Breast epithelium (tissue), 4 donors: ENCODE measurements at places on chromosomes 2 and 18. TPM values are rescaled to one million over a fixed set of nuclear protein-coding genes. Genes with fewer than 3 reads are reported as not detected.

The DSC1 gene
- total RNA-seq = not detected

The CXCR2 gene
- not detected for total RNA-seq

The BCL2 gene
- 82.5 TPM for total RNA-seq

The COL5A2 gene
- 30.8 TPM for total RNA-seq

The AQP12A gene
- total RNA-seq = not detected

The DIPK1C gene
- 0.16 TPM for total RNA-seq

The TUBA3E gene
- total RNA-seq = not detected

The DCC gene
- total RNA-seq = 1.6 TPM

DNA sequence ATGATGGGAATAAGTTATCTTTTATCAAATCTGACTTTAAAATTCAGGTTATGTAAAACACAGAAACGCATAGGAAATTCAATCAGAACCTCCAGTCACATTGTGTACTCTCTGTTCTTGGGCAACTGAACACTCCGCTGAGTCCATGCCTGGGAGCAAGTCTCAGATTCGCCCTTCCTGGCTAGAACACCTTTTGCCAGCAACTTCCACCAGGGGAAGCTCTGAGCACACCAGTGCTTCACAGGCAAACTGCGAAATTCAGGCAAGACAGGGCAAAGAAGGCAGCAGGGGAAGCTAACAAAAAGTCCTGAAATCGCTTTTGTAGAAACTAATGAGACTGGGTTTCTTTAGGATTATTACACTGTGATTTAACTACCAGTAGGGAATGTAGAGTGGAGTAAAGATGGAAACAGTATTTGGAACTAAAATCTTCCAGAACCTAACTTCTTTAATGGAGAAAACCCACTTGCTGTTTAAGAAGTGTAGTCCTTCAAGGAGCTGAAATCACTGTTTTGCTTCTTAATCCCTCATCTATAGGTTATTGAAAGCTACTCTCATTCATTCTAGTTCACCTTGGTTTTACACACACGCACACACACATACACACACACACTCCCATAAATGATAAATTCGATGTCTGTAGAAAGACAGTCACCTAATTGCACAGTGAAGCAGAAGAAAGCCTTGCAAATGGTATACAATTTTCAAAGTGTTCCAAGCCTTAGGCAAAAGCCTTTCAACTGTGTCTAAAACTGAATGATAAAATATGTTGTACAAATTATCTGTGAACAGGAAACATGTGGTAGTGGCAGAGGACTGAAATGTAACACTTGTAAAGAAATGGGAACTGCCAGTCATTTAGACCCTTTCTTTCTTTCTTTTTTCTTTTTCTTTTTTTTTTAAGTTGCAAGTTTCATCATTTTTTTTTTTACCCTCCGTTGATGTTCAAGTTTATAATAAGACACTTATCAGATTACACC lies 214.5 kb downstream of the TMEM182 start:
- no peak for DNase-seq

DNA sequence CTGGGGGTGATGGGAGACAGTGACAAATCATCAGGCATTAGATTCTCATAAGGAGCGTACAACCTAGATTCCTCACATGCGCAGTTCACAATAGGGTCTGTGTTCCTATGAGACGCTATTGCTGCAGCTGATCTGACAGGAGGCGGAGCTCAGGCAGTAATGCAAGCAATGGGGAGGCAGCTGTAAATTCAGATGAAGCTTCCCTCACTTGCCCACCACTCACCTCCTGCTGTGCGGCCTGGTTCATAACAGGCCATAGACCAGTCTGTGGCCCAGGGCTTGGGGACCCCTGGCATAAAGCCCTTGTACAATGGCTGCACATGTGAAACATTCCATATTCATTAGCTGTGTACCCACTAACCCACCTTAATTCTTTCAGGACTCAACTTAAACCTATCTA lies 18.0 kb downstream of the NMUR1 start:
- DNase-seq = no peak

- DNase-seq = no peak
Observed at GRCh38 chr18:7815787-7816186, 248.7 kb downstream of the PTPRM start.

GRCh38 chr2:237160271-237160919 lies 74.7 kb downstream of the COPS8 start:
- no peak for DNase-seq

- DNase-seq = no peak
Observed at GRCh38 chr2:39995005-39995737, 216.1 kb upstream of the THUMPD2 start.

GRCh38 chr2:46743021-46743420 lies 172.6 kb downstream of the MCFD2 start:
- DNase-seq = no peak

GRCh38 chr2:236195726-236196125 lies 27.5 kb upstream of the GBX2 start:
- no peak for DNase-seq

DNA sequence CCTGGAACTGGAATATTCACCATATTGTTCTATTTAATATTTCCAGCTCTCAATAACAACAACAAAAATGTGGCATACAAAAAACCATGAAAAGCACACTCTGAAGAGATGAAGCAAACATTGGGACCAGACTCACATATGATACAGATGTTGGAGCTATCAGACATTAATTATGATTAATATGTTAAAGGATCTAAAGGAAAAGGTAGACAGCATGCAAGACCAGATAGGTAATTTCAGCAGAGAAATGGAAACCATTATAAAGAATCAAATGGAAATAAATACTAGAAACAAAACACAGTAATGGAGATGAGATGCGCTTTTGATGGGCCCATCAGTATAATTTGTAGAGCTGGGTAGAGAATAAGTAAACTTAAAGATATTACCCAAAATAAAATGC lies 50.9 kb upstream of the MGAT4A start:
- no peak for DNase-seq

- no peak for DNase-seq
Observed at GRCh38 chr2:149315461-149315860, 14.9 kb upstream of the LYPD6 start.

GRCh38 chr2:150674283-150674682 lies 186.8 kb upstream of the RND3 start:
- DNase-seq = no peak

GRCh38 chr2:43356774-43357173 lies 130.4 kb upstream of the ZFP36L2 start:
- no peak for DNase-seq

- DNase-seq = no peak
Observed at GRCh38 chr2:74895001-74895400, 61.1 kb downstream of the HK2 start.

- no peak for DNase-seq
Observed at GRCh38 chr2:205681401-205682238, 681 bp upstream of the NRP2 start.

GRCh38 chr2:161873707-161874106 lies 200.3 kb downstream of the DPP4 start:
- no peak for DNase-seq

DNA sequence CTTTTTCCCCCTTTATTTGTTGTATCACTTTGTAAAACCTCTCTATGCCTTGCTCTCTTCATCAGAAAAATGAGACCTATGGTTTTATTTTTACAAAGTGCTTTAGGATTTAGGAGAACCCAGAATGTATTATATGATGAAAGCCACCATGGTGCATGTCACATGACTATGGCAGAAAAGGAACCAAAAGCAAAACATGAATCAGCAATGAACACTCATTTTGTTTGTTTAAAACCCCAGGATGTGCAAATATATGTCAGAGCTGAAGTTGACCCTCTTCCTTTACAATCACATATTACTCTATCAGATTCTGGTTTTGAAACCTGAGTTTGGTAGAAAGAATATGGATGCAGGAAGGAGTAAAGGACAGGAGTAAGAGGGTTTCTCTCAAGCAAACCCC lies 70.0 kb downstream of the FIGN start:
- DNase-seq = no peak

- no peak for DNase-seq
Observed at GRCh38 chr2:40169856-40170255, 282.0 kb downstream of the SLC8A1 start.
